ENCODE measurements at places on chromosomes 7 and 10.
A peak's percentile ranks its signal among the peaks of the same experiment; 100 is the strongest.

- no peak for DNase-seq
Measured at GRCh38 chr7:101782896-101783295, 34.5 kb upstream of the CUX1 start.

DNA sequence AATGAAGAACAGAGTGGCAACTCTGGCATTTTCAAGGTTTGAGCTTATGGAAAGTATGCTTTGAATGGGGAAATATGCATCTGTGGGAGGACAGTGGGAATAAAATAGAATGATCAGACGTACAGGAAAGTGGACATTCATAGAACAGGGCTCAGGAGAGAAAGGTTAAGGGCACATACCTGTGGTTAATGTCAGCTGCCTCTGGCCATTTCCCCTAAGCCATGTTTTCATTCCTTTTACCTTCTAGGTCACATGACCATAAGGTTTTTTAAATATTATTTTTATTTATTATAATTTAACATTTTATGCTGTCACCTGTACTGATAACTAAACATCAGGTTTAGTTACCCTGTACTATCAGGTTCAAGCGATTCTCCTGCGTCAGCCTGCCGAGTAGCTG, 52.8 kb downstream of the LRRC4 start:
- DNase-seq = no peak

DNA sequence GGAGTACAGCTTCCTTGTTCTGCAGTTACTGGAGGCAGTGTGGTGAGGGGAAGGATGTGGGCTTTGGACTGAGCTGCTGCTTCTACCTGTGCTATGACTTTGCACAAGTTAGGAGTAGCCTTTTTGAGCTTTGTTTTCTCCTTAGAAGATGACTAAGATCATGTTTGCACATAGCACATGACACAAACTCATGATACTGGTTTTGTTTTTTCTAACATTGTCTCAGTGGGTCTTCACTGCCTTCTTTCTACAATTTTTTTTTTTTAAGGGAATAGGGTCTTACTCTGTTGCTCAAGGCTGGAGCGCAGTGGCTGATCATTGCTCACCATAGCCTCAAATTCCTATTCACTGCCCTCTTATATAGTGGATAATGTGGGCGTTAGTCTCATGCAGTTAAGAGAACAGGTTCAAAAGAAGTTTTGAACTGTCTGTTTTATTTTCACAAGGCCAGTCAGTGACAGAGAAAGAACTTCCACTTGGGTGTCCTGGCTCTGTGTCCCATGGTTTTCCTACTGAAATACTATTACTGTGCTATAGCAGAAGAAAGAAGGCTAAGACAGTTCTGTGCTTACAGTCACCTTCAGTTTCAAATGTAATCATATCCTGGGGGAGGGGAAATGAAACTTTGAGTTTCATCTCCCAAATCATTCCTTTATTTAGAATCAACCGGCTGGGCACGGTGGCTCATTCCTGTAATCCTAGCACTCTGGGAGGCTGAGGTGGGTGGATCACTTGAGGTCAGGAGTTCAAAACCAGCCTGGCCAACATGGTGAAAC, 72.0 kb downstream of the KAT6B start:
- no peak for DNase-seq

GRCh38 chr7:1899196-1899595, 229.1 kb downstream of the ELFN1 start:
- peak; percentile 85 for DNase-seq

DNA sequence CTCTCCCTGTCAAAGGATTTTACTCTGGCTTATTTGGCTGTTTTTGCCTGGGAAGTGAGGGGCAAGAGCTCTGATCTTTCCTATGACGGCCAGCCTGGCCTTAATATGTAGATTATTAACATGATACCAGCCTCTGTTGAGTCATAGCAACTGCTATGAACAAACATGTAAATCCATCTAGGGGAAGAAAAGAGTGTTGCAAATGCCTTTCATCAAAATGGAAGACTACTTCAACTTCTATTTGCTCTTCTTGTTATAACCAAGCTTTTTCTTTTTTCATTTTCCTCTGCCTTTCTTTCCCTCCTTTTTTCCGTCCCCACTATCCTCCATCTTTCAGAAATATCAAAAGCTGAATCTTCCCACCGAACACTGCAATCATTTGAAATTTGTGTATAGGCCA, 46.6 kb downstream of the BTRC start:
- no peak for DNase-seq

- peak; percentile 47 for DNase-seq
Measured at GRCh38 chr7:81845744-81846241, 75.9 kb upstream of the HGF start.

- DNase-seq = no peak
Measured at GRCh38 chr7:153930696-153931095, 121.5 kb upstream of the DPP6 start.
